ENCODE measurements at places on chromosomes 2 and 18.

- H3K36me3 ChIP-seq, result peaks cover 61% of the 10 kb centered on the region
- H3K4me3 ChIP-seq, result no peak overlapping the region
- no peak for DNase-seq
- no peaks in the 10 kb centered on the region for H3K27me3 ChIP-seq
- peaks cover 56% of the 10 kb centered on the region for H3K4me1 ChIP-seq
Observed at GRCh38 chr2:179193759-179194394, 70.8 kb downstream of the SESTD1 start.

DNA sequence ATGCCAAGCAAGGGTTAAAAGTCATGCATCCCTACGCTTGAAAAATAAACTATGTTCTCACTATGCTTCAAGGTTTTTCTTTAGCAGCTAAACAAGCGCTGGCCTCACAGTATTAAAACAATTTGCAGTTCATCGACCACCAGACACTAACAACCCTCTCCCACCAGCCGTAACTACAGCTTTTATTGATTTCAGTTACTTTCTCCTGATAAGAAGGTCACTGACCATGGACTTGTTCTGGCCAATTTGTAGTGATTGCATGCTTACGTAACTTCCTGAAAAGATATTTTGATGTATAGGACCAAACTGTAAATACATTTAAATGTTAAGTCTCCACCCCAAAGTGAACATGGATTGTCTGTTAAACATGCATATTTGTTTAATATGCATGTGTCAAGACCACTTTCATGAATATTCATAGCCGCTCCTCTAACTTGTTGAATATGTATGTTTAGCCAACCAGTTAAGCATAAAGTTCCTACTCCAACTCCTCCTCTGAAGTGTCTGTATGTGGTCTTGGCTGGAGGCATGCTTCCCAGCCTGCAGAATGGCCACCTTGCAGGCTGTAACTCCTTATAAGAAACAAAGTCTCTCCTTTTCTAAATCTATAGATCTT is 1.7 kb upstream of the THOC1 start:
- H3K27ac ChIP-seq, result peak overlapping the region; percentile 32
- H3K4me3 ChIP-seq, result peak overlapping the region; percentile 99
- H3K27me3 ChIP-seq, result no peaks in the 10 kb centered on the region

DNA sequence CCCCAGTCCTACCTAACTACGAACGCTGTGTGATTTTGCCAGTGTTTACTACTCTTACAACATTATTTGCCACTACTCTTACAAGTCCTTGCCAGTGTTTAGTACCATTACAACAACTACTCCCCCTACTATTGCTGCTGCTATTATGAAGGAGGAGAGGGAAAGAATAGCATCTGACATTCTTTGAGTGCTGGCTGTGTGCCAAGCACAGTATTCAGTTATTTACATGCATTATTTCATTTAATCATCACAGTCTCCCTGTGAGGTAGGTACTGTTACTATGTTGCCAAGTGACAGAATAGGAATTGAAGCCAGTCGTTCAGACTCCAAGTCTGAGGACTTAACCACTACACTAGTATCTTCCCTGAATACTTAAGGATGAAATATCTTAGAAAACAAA is 185.9 kb upstream of the FOSL2 start:
- no peak for DNase-seq
- H3K4me3 ChIP-seq, result no peak overlapping the region

DNA sequence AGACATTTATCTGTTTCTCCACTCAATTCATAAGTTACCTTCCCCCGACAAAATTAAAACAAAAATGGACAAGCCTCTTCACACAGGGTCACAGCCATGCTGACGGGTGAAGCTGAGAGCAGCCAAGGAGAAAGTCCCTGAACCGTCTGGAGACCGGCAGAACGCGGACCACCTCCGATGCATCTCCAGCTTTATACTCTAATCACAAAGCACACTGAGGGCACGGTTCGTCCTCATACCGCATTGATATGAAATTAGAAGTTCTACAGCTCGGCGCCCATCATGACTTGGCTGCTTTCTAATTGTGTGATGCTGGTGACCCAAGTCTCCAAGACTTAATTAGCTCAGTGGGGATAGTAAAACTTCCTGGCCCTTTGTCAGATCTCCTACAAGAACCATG is 181.2 kb upstream of the PXDN start:
- H3K4me3 ChIP-seq, result no peak overlapping the region
- H3K27me3 ChIP-seq, result peaks cover 4% of the 10 kb centered on the region
- no peaks in the 10 kb centered on the region for H3K4me1 ChIP-seq
- no peak overlapping the region for H3K27ac ChIP-seq

DNA sequence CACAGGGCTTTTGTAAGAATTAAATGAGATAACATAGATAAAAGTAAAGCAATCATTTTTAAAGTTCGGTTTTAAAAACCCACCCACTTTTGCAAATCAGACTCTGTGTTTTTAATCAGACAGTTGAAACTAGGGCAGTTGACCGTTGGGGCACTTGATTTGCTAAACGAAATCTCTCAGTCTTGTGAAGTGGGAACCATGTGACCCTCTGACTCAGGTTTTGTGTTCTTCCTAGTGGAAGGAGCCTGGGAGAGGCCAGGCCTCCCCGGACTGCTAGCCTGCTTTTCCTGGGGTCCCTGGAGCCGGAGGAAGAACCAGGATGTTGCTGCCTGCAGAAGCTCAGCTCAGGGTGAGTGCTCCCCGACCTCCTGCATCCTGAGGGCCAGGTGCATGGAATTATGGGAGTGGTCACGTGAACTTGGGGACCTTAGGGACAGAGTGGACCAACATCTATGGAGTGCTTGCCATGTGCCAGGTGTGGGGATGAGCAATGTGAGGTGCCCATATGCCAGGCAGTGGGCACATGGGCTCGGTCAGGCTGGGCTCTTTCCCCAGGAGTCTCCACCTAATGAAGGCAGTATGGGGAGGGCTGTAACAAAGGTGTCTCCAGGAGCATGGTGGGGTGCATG is 3.9 kb downstream of the C2orf72 start:
- H3K4me3 ChIP-seq, result no peak overlapping the region
- H3K4me1 ChIP-seq, result peaks cover 2% of the 10 kb centered on the region
- no peak for DNase-seq
- H3K36me3 ChIP-seq, result no peaks in the 10 kb centered on the region

DNA sequence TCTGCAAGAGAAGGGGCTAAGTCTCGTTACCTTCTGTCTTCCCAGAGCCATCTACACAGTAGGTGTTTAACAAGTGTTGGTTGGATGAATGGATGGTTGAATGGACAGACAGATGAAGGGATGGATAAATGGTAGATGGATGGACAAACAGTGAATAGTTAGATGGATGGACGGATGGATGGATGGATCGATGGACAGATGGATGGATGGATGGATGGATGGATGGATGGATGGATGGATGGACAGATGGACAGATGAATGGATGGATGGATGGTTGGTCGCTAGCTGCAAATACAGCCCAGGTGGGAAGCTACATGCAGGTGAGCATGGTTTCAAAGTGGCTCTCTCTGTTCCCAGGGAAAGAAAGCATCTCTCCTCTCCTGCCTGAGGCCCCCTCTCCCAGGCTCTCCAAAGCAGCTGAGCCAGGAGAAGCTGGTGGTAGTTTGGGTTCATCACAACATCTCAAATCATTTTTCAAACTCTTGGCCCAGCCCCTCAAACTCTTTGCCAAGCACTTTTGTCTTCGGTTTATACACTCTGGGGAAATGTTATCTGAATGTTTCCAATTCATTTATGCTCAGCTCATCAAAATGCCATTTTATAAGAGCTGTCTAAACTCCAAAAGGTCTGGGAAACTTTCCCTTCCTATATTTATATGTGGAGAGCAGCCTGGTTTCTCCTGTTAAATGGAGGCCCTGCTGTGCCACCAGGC is 192.7 kb downstream of the ANAPC1 start:
- H3K27ac ChIP-seq, result no peak overlapping the region
- no peak overlapping the region for H3K4me3 ChIP-seq
- DNase-seq, result no peak
- no peaks in the 10 kb centered on the region for H3K36me3 ChIP-seq
- peaks cover 3% of the 10 kb centered on the region for H3K27me3 ChIP-seq

GRCh38 chr2:6764968-6765723 is 100.6 kb downstream of the CMPK2 start:
- no peaks in the 10 kb centered on the region for H3K36me3 ChIP-seq
- no peak for DNase-seq
- H3K27me3 ChIP-seq, result no peaks in the 10 kb centered on the region
- H3K4me1 ChIP-seq, result no peaks in the 10 kb centered on the region

GRCh38 chr2:150107816-150108215 is 379.7 kb downstream of the RND3 start:
- no peaks in the 10 kb centered on the region for H3K4me1 ChIP-seq
- H3K27me3 ChIP-seq, result no peaks in the 10 kb centered on the region
- H3K4me3 ChIP-seq, result no peak overlapping the region
- H3K36me3 ChIP-seq, result no peaks in the 10 kb centered on the region

DNA sequence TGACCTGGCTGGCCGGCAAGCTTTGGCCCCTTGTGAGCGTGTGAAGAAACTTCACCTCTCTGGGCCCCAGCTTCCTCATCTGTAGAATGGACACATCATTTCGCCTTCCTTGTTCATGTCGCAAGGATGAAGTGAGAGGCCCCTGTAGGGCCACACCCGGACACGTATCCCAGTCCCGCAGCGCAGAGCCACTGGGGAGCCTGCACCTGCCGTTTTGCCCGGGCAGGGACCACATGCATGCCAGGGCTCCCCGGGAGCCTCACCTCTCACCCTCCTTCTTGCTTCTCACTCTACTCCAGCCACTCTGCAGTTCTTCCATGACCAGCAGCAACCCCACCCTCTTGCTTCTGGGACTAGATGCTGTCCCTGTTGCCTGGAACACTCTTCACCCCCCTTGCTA is 77.5 kb downstream of the FAM168B start:
- no peak for DNase-seq
- H3K36me3 ChIP-seq, result no peaks in the 10 kb centered on the region
- no peak overlapping the region for H3K4me3 ChIP-seq
- peaks cover 17% of the 10 kb centered on the region for H3K27me3 ChIP-seq

GRCh38 chr2:145431181-145431951 is 911.4 kb upstream of the ZEB2 start:
- H3K27ac ChIP-seq, result no peak overlapping the region

GRCh38 chr2:159683817-159684216 is 28.5 kb upstream of the MARCHF7 start:
- H3K27me3 ChIP-seq, result no peaks in the 10 kb centered on the region
- H3K27ac ChIP-seq, result no peak overlapping the region
- H3K4me3 ChIP-seq, result no peak overlapping the region
- no peak for DNase-seq

DNA sequence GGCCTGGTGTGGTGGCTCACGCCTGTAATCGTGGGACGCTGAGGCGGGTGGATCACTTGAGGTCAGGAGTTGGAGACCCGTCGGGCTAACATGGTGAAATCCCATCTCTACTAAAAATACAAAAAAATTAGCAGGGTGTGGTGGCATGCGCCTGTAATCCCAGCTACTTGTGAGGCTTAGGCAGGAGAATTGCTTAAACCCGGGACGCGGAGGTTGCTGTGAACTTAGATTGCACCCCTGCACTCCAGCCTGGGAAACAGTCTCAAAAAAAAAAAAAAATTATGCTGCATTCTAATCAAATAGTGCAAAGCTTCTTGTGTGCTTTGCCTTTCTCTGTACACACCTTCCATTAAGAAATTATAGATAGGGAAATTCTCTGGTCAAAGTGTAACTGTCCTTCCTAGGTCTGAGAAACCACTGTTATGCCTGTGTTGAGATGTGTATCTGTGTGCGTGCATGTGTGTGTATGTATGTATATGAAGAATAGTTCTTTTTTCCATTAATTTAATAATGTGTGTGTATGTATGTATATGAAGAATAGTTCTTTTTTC is 2.5 kb downstream of the CD28 start:
- H3K27ac ChIP-seq, result no peak overlapping the region
- peaks cover 12% of the 10 kb centered on the region for H3K4me1 ChIP-seq
- no peaks in the 10 kb centered on the region for H3K36me3 ChIP-seq
- H3K27me3 ChIP-seq, result peaks cover 39% of the 10 kb centered on the region
- DNase-seq, result no peak

DNA sequence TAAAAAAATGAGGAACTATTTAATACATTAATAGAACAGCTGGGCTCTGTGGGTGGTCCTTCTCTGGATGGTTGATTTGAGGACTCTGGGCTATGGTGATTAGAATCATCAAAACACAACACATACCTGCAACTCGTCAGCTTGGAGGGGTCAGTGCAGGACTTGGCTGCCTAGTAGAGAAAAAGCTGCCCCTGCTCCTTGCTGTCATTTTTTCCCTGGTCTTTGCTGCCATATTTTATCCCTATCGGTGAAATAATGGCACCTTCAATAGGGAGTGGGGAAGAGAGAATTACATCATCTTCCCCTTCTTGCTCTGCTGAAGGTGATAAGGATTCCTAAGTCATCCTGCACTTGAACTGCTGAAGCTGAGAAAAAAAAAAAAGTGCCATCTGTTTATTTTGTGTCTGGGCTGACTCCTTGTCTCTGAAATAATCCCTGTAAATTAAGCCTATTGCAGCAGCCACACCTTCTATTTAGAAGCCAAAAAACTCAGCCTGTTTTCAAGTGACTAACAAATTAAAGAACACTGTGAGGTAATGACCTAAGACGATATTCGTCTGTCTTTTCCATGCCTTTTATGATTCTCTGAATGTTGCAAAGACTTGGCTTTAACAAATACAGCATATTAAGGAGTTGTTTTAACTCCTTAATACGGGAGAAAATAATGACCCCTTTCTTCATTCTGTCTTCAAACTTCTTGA is 89.3 kb downstream of the ACVR1 start:
- no peaks in the 10 kb centered on the region for H3K36me3 ChIP-seq
- DNase-seq, result no peak
- H3K4me3 ChIP-seq, result no peak overlapping the region
- H3K27me3 ChIP-seq, result no peaks in the 10 kb centered on the region
- no peaks in the 10 kb centered on the region for H3K4me1 ChIP-seq
- H3K27ac ChIP-seq, result no peak overlapping the region

GRCh38 chr2:237025090-237025865 is 60.4 kb upstream of the COPS8 start:
- H3K27me3 ChIP-seq, result peaks cover 6% of the 10 kb centered on the region
- no peak for DNase-seq
- no peaks in the 10 kb centered on the region for H3K4me1 ChIP-seq
- H3K36me3 ChIP-seq, result no peaks in the 10 kb centered on the region
- no peak overlapping the region for H3K4me3 ChIP-seq

DNA sequence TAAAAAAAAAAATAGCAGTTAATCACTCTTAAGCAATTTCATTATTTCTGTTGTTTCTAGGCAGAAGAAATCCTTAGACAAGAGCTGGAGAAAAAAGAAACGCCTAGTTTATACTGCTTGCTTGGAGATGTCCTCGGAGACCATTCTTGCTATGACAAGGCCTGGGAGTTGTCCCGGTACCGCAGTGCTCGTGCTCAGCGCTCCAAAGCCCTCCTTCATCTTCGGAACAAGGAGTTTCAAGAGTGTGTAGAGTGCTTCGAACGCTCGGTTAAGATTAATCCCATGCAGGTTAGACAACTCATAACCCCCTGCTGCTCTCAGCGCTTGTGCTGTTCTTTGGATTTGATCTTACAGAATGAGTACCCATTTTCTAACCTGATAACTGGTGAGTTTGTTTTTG is 130.4 kb downstream of the TTC27 start:
- peaks cover 58% of the 10 kb centered on the region for H3K36me3 ChIP-seq
- H3K4me3 ChIP-seq, result no peak overlapping the region
- H3K4me1 ChIP-seq, result peaks cover 15% of the 10 kb centered on the region
- no peaks in the 10 kb centered on the region for H3K27me3 ChIP-seq
- no peak overlapping the region for H3K27ac ChIP-seq
- DNase-seq, result no peak
